ENCODE measurements at places on chromosomes 7 and 10.

- no peak for DNase-seq
Observed at GRCh38 chr10:4239186-4239585, 454.2 kb upstream of the KLF6 start.

GRCh38 chr7:67753891-67754290, 757.3 kb downstream of the TYW1 start:
- peak; percentile 60 for DNase-seq

- DNase-seq, result no peak
Observed at GRCh38 chr7:157547611-157548010, 210.8 kb downstream of the DNAJB6 start.

- DNase-seq, result no peak
Observed at GRCh38 chr7:48350515-48350914, 179.3 kb downstream of the ABCA13 start.

DNA sequence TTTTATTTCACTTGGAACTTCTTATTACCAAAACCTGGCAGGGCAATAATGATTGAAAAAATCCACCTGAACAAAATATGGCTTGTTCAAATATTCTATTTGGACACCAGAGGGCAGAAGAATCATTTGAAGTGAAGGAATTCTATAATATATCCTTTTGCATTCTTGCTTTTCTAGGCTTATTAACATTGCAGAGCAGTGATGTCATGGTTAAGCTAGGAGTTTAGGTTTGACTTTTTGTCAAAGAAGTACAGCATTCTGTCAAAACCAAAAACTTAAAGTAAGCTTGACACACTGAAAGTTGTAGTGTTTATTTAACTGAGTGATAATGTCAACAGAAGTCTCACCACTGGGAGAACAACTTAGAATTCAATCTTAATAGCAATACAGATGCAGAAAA, 156.0 kb downstream of the SEMA3D start:
- peak; percentile 41 for DNase-seq

GRCh38 chr7:138892006-138892630, 89.1 kb downstream of the KIAA1549 start:
- DNase-seq, result peak; percentile 19

- no peak for DNase-seq
Observed at GRCh38 chr10:120145107-120145506, 252.6 kb downstream of the SEC23IP start.

DNA sequence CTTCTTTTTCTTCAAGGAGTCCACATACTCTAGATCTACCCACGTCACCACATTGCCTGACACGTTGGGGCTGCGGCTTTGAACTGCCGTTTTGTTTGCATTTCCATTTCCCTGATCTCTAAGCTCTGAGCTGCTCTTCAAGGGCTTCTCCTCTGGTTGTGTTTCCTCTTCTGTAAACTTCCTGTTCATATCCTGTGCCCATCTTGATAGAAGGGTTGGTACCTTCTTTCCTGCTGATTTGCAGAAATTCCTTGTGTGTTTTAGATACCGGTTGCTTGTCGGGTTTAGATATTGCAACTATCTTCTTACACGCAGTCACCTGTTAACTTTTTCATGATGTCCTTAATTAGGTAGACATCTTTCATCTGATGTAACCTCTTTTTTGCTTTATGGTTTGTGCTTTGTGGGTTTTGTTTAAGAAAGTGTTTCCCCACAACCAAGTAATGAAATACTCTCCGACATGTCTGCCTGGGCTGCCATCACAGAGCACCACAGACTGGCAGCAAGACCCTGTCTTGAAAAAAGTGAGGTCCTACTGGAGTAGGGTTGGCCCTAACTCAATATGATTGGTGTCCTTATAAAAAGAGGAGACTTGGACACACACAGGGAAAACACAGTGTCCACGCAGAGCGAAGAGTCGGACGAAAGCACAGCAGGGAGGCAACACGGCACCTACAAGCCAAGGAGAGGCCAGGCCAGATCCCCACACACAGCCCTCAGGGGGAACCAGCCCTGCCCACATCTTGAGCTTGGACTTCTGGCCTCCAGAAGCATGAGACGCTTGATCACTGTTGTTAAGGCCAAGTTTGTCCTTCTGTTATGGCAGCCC, 99.1 kb upstream of the PDGFA start:
- no peak for DNase-seq

GRCh38 chr10:127923646-127924045, 16.7 kb downstream of the PTPRE start:
- DNase-seq, result no peak

- no peak for DNase-seq
Observed at GRCh38 chr10:29057822-29058331, 231.0 kb upstream of the LYZL1 start.

- no peak for DNase-seq
Observed at GRCh38 chr7:16428672-16429071, 7.3 kb upstream of the CRPPA start.

DNA sequence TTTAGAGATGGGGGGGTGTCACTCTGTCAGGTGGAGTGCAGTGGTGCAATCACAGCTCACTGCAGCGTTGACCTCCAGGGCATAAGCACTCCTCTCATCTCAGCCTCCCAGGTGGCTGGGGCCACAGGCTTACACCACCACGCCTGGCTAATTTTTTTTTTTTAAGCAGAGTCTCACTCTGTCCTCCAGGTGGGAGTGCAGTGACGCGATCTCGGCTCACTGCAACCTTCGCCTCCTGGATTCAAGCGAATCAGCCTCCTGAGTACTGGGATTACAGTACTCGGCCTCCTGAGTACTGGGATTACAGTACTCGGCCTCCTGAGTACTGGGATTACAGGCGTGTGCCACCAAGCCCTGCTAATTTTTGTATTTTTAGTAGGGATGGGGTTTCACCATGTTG, 23.6 kb upstream of the PPIA start:
- DNase-seq, result no peak

DNA sequence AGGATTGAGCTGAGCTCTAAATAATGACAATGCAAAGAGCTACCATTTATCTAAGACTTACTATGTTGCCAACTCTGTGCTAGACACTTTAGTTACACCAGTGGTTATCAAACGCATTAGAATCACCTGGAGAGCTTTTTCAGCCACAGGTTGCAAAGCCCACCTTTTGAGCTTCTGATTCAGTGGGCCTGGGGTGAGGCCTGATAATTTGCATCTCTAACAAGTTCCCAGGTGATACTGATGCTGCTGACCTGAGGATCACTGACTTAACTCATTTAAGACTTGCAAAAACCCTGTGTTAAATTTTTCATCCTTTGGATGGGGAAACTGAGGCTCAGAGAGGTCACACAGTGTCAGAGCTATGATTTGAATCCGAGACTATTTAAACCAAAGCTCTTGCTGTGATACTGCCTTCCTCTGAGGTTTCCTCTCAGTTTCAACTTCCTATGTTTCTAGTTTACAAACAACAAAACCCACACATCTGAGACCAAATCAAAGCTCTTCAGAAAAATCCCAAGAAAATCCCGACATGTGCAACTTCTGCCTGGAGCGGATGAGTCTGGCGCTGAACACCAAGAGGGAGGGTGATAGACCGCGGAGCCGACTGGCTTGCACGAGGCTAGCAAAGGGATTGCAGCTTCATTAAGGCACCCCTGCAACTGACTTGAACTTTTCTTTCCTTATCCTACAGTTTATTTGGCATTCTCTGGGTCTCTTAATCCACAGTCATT, 124.9 kb downstream of the CYP26A1 start:
- peak; percentile 42 for DNase-seq

GRCh38 chr10:73253225-73253555, 746 bp upstream of the MRPS16 start:
- DNase-seq, result no peak

- no peak for DNase-seq
Observed at GRCh38 chr10:84783909-84784308, 455.5 kb downstream of the CCSER2 start.

DNA sequence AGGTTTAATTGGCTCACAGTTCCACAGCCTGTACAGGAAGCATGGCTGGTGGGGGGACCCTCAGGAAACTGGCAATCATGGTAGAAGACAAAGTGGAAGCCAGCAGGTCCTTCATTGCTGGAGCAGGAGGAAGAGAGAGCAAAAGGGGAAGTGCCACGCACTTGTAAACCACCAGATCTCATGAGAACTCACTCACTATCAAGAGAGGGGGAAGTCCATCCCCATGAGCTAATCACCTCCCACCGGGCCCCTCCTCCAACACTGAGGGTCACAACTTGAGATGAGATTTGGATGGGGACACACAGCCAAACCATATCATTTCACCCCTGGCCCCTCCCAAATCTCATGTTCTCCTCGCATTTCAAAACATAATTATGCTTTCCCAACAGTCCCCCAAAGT, 171.9 kb upstream of the CACNA2D1 start:
- DNase-seq, result no peak

- DNase-seq, result no peak
Observed at GRCh38 chr10:99731306-99732032, 458 bp downstream of the COX15 start.

DNA sequence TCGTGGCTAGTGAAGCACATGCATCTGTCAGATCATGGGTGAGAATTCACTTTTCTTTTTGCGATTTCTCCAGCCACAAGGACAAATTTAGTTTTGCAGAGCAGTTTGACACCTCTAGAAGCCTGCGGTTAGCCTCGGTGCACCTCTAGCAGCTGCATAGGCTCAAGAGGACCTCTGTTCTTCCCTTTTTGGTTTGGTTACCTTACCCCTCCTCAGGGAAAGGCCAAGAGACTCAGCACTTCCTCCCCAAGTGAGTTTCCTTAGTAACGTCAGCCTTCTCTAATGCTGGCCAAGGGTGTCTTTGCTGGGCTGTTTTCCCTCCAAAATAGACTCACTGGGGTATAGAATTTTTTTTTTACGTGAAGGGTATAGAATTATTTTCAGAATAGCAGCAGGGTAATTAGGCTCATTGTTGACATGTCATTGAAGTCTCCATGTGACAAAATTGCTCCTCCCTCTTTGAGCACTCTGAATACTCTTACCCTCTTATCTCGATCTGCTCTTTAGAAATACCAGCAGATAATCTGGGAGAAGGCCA, 97.8 kb downstream of the AUTS2 start:
- no peak for DNase-seq

- DNase-seq, result no peak
Observed at GRCh38 chr7:6228361-6229229, 43.8 kb downstream of the CYTH3 start.

DNA sequence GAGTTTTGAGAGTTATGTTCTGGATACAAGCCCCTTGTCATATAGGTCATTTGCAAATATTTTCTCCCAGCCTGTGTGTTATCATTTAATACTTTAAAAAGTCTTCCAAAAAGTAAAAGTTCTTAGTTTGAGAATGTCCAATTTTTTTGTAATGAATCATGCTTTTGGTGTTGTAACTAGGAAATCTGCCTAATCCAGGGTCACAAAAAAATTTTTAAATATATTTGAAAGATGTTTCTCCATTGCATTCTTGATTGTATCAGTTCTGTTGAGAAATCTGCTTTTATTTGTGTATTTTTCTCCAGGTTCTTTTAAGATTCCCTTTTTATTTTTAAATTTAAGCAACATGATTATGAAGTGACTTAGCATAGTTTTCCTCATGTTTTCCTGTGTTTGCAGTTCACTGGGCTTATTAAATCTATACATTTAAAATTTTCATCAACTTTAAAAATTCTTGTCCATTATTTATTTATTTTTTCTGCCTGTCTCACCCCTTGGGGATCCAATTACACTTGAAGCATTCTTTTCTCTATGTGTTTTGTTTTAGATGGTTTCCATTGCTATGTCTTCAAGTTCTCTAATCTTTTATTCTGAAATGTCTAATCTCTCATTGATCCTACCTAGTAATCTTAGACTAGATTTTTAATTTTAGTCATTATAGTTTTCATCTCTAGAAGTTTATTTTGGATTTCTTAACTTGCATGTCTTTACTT, 47.0 kb downstream of the CCDC71L start:
- no peak for DNase-seq

DNA sequence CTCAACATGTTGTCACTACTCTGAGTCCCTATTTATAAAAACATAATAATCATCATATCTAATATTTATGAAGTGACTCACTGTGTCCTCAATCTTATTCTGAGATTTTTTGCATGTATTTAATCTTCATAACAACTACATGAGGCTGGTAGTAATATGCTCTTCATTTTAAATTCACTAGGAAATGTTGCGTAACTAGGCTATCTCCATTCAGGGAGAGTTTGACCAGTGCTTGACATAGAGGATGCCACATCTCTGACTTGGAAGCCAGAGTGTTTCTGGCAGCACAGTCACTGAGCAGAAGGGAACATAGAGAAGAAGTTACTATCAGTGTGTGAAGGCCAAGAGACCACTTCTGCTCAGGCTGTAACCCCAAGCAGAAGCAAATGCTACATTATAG, 88.9 kb downstream of the FAM13C start:
- DNase-seq, result no peak

DNA sequence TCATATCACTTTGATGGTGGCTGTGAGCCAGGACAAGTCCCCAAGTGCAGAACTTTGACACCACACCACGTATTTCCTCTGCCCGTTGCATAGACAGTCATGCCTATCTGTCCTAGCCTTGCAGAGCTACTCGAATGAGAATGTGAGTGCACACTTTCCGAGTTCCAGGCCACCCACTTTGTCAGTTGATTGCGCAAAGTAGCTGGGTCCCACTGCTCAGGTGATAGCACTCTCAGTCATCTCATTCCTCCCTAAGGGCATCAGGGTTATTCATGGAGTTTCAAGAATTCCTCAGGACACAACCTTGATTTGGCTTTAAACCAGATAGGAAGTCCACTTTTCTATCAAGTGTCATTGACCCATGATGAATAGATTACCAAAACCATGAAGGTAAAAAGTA, 19.3 kb downstream of the LSM5 start:
- DNase-seq, result no peak

GRCh38 chr10:90051053-90051452, 349.7 kb downstream of the KIF20B start:
- DNase-seq, result no peak

DNA sequence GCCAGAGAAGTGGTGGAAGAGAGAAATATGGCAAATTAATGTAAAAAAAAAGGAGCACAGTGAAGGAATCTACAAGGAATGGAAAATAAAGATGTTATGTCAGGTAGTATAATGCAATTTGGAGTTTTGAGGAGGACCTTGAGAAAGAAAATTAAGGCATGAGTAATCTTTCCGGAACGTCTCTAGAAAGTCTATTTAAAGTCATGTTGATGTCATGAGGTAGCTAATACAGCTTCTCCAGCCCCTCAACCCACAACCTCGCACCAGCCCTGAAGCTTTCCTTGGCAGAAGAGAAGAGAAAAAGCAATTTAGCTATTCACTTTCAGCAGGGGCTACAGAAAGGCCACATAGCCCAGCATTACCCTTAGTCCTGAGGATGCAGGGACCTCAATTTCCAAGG, 22.5 kb downstream of the TRDMT1 start:
- DNase-seq, result no peak

DNA sequence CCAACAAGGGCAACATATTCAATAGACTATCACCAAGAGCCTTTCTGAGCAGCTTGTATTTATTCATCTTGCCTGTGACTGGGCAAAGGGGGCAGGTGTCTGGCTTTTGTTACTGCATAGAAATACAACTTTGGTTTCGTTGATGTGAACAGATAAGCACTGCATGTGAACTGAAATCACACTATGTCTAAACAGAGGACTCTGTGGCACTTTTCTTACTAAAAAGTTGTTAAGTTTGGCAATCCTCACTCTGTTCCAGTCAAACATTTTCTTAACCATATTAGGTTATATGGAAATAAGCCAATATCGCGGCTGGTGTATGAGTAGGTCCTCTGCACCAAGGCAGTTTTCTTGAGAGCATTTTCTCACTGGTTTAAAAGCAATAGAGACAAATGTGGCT, 48.5 kb downstream of the CALD1 start:
- DNase-seq, result no peak

- no peak for DNase-seq
Observed at GRCh38 chr7:299169-299568, 9.2 kb downstream of the FOXL3 start.

- no peak for DNase-seq
Observed at GRCh38 chr10:34884272-34884952, 69.3 kb upstream of the PARD3 start.

Data from kidney glomerular epithelial cell (primary cell).